ENCODE measurements at places on chromosomes 5 and 9.

- no peaks in the 10 kb centered on the region for H3K27me3 ChIP-seq
- H3K4me3 ChIP-seq, result no peak overlapping the region
- no peak overlapping the region for H3K27ac ChIP-seq
- ATAC-seq, result no peak
These were observed 4.6 kb downstream of the TUBB4B start for GRCh38 chr9:137245450-137246421.

GRCh38 chr5:3186736-3187405 lies 408.8 kb upstream of the IRX1 start:
- no peak overlapping the region for H3K4me3 ChIP-seq
- no peak for ATAC-seq
- H3K4me1 ChIP-seq, result no peaks in the 10 kb centered on the region
- no peaks in the 10 kb centered on the region for H3K36me3 ChIP-seq
- no peaks in the 10 kb centered on the region for H3K27me3 ChIP-seq

DNA sequence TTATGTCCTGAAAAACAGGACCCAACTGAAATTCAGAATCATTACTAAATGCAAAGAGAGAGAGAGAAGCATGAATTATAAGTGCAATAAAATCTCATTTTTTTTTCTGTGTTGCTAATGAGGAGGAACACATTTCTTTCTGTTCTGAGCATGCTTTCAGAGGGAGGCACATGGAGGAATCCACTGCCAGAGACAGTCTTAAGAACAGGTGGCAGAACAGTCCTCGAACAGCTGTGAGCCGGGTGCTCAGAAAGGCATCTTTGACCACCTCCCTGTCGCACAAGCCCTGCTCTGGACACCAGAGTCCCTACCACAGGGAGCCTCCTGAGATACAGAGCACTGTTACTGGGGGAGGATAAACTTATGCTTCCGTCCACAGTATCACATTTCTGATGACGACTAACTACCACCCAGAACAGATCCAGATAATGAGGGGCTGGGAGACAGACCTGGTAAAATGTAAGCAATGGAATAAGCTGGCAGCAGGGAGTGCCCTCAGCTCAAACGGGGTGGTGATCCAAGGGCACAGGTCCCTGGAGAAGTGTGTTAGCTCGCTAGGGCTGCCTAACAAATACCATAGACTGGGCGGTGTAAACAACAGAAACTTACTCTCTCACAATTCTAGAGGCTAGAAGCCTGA lies 134.0 kb downstream of the SLC1A3 start:
- H3K4me3 ChIP-seq, result no peak overlapping the region
- peaks cover 45% of the 10 kb centered on the region for H3K27me3 ChIP-seq
- H3K4me1 ChIP-seq, result peaks cover 17% of the 10 kb centered on the region
- no peaks in the 10 kb centered on the region for H3K36me3 ChIP-seq
- no peak for ATAC-seq
- no peak overlapping the region for H3K27ac ChIP-seq

DNA sequence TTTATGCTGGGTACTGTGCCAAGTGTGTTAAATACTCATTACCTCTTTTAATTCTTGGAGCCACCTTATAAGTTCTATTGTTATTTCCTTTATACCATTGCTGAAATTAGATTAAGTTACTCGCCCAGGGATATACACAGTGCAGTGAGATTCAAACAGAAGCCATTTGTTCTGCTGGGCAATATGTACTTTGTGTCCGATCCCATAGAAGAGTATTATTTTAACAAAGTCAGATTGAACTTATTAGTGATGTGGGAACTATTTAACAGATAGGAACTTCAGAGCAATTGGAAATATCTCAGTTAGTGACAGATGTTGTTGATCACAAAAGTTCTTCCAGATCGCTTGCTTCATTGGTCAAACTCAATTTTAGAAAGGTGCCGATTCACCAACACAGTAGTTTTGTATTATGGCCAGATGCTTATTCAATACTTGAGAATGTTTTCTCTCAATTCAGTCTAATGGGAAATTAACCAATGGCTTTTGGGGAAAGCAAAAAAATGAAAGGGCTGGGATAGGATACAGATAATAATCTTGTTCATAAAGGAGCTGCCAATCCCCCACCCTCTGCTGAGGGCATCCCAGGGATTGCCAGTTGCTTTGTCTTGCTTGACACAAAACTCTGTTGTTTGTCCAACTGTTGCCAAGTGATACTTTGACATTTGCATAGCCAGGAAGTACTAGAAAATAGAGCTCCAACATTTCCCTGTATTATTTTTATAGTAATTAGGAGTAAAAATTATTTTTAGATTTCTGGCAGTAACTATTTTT lies 94.8 kb upstream of the SEMA6A start:
- H3K4me3 ChIP-seq, result no peak overlapping the region
- H3K4me1 ChIP-seq, result peaks cover 16% of the 10 kb centered on the region
- H3K36me3 ChIP-seq, result no peaks in the 10 kb centered on the region
- no peak overlapping the region for H3K27ac ChIP-seq
- ATAC-seq, result no peak

GRCh38 chr9:78278801-78279200 lies 18.1 kb upstream of the PSAT1 start:
- no peak overlapping the region for H3K4me3 ChIP-seq
- no peaks in the 10 kb centered on the region for H3K27me3 ChIP-seq
- H3K27ac ChIP-seq, result no peak overlapping the region
- no peaks in the 10 kb centered on the region for H3K4me1 ChIP-seq

GRCh38 chr5:35820735-35821134 lies 36.0 kb upstream of the IL7R start:
- no peaks in the 10 kb centered on the region for H3K36me3 ChIP-seq
- H3K27me3 ChIP-seq, result no peaks in the 10 kb centered on the region
- no peak overlapping the region for H3K4me3 ChIP-seq
- no peak overlapping the region for H3K27ac ChIP-seq

DNA sequence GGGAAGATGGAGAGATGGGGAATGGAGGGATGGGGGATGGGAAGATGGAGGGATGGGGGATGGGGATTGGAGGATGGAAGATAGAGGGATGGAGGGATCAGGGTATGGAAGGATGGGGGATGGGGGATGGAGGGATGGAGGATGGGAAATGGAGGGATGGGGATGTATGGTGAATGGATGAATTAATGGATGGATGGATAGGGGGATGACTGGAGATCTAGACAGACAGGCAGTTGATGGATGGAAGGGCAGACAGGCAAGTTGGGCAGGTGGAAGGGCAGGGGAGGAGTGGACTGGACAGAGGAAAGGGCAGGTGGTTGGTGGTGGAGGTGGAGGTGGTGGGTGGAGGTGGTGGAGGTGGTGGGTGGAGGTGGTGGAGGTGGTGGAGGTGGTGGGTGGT lies 167.2 kb downstream of the C9orf50 start:
- H3K27ac ChIP-seq, result no peak overlapping the region
- H3K4me1 ChIP-seq, result peaks cover 10% of the 10 kb centered on the region
- ATAC-seq, result no peak

DNA sequence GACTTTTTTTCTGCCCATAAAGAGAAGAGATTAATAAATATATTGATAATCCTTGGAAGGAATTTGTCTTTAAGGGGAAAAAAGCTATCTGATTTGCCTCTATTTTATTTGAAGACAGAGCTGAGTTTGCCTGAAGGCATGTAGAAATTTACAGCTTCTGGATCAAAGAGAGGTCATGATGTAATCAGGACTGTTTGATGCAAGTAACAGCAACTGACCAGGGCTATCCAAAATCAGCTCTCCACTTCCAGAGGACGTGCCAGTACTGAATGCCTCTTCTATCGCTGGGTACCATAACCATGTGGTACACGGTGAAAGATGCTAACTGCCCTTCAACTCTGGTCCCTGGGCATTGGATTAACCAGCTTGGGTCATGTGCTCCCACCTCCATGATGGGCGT lies 90.6 kb downstream of the ZFAND5 start:
- H3K36me3 ChIP-seq, result no peaks in the 10 kb centered on the region
- H3K4me1 ChIP-seq, result no peaks in the 10 kb centered on the region
- no peaks in the 10 kb centered on the region for H3K27me3 ChIP-seq
- no peak for ATAC-seq

DNA sequence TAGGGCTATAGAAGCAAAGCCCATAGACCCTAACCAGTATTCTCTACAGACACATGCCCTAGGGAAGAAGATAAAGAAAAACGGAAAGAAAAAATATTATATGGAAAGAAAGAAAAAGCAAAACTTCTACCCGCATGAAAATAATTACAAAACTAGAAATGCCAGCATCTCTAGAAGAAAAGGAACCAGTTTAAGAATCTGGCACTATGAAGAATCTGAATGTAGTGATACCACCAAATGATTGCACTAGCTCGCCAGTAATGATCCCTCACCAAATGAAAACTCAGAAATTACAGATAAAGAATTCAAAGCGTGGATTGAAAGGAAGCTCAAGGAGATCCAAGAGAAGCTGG lies 341.9 kb upstream of the GRIA1 start:
- ATAC-seq, result no peak
- H3K36me3 ChIP-seq, result no peaks in the 10 kb centered on the region
- no peak overlapping the region for H3K27ac ChIP-seq
- H3K4me3 ChIP-seq, result no peak overlapping the region
- H3K27me3 ChIP-seq, result no peaks in the 10 kb centered on the region

DNA sequence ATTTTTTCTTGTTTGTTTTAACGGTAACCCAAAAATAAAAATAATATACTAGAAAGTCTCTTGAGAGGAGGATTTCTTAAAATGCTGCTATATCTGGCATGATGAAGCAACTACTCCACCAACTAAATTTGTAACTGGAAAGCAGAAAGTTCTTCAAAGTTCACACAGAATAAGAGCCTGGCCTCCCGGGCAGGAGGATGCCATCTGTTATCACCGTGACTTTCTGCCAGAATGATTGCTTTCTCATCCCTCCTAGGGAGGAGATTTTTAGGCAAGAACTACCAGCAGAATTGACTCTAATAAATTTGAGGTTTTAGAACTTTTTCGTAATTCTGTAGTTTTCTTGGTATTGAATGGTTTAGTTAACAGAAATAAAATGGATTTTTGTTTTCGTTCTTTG lies 464.6 kb upstream of the ACTBL2 start:
- H3K4me3 ChIP-seq, result no peak overlapping the region
- no peaks in the 10 kb centered on the region for H3K27me3 ChIP-seq
- no peak for ATAC-seq
- no peak overlapping the region for H3K27ac ChIP-seq

DNA sequence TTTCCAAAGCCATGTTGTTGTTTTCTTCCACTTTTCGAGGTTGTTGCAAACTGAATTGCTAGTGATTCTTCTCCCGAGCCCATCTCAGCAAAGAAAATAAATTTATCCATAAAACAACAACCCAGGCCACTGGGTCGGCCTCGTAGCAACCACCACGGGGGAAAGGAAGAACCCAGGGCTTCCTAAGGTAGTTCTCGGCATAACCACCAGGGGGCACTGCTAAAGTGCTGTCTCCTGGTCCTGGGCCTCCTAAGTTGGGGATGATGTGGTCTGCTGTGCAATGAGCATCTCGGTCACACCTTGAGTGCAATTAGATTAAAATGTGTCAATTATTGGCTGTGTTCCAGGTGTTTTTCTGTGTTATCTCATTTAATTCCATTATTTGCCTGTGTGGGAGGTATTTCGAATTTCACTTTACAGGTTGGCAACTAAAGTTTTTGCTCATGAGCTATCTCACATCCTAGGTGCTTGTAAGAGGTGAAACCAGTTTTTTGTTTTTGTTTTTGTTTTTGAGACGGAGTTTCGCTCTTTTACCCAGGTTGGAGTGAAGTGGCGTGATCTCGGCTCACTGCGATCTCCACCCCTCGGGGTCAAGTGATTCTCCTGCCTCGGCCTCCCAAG lies 102.8 kb upstream of the DAP start:
- peak; percentile 59 for ATAC-seq
- peaks cover 5% of the 10 kb centered on the region for H3K4me1 ChIP-seq
- H3K36me3 ChIP-seq, result no peaks in the 10 kb centered on the region
- no peaks in the 10 kb centered on the region for H3K27me3 ChIP-seq
- no peak overlapping the region for H3K27ac ChIP-seq

Measured in stimulated activated memory B cell treated with anti-CD40 and anti-IgM and Interleukin-4, amounts not matched to agents 10 μg/mL and 1 μg/mL and 100 μg/mL, for 72 hours (primary cell).